ENCODE measurements at places on chromosomes 3 and 15. TPM values are rescaled to one million over a fixed set of nuclear protein-coding genes. Genes with fewer than 3 reads are reported as not detected.

GRCh38 chr3:189138901-189139610 is 32.7 kb upstream of the TPRG1 start:
- H3K4me3 ChIP-seq = no peak overlapping the region
- H3K36me3 ChIP-seq = no peaks in the 10 kb centered on the region
- no peaks in the 10 kb centered on the region for H3K27me3 ChIP-seq

- H3K36me3 ChIP-seq = peaks cover 36% of the 10 kb centered on the region
- H3K4me3 ChIP-seq = no peak overlapping the region
Measured at GRCh38 chr15:58694641-58695398, 54.7 kb downstream of the ADAM10 start.

DNA sequence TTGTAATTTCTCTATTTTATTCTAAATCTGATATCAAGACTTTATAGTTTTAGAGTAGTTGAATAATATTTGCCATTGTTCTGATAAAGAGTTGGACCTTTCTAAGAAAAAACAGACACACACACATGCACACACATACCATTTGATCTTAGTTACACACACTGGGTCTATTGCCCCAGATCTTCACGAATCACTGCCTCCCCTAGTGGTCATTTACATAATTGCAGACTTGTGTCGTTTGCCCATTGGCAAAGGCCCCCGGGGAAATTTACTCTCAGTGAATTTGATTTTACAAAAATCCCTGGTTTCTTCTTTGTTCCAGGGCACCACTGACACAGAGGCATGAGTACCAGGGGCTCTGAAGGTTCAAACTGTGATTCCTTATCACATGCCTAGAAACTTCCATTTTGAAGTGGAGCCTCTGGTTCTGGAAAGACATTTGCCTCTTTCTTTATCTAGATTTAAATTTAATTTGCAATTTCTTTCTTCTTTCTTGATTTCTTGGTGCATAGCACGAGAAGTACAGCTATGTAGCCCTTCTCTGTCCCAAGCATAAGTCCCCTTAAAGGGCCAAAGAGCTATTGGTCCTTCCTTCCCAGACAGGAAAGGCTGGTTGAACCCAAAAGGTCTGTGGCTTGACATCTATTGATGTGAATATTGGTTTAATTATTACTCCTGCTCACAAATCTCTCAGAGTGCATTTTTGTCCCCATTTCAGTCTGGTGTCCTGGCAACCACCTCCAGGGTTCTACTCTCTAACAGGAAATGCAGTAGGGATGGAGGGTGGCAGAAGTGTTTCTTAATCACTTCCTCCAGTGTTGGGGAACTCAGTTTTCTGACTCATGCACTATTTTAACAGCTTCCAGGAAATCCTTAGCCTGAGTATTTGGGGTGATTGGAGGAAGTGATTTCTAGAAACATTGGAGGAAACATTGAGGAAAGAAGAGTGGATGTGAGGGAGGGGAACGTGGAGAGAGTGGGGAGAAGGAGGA is 32.4 kb upstream of the SLC6A11 start:
- H3K4me1 ChIP-seq = no peaks in the 10 kb centered on the region
- H3K27me3 ChIP-seq = no peaks in the 10 kb centered on the region
- no peaks in the 10 kb centered on the region for H3K36me3 ChIP-seq
- H3K27ac ChIP-seq = no peak overlapping the region
- DNase-seq = peak; percentile 11

DNA sequence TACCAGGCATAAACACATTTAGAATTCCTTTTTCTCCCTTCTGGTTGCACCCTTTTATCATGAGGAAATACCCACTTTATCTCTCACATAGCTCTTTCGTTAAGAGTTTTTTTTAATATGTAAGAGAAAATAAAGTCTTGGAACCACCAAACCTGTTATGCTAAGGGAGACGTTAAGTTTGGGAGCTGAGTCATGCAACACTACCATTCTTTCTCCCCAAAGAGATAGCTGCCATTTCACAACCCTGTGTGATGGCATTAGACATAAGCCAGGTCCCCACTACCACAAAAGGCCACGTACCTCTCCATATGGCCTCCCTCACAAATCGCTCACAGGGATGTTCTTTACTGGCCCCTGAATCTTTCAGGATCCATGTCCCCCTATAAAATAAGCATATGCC is 7.6 kb upstream of the NIPA1 start:
- no peaks in the 10 kb centered on the region for H3K36me3 ChIP-seq
- H3K4me3 ChIP-seq = no peak overlapping the region
- no peak overlapping the region for H3K27ac ChIP-seq
- no peak for DNase-seq

DNA sequence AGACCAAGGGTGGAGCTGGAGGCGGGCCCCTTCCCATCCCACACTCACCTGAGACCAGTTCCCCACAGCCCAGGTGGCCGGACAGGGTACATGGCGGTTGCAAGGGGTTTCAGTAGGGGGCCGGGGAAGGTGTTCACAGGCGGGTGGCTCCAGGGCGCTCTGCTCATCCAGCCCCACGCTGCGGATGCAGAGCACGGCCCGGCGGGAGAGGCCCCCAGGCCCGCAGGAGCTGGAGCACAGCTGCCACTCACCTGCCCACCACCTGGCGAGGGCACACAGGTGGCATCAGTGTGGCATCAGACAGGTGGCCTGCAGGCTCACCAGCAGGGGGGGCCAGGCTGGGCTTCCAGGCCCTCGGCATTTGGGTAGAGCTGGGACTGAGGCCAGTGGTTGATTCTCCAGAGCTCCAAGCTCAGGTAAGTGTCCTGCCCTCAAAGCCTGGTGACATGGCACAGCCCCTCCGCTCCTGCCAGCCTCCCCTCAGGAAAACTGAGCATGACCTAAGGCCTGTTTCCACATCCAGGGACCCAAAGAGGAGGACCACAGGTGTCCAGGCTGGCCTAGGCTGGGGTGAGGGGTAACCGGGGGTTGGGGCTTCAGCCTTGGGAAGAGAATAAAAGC is 43.8 kb downstream of the ADAMTS7 start:
- no peak for DNase-seq
- no peaks in the 10 kb centered on the region for H3K4me1 ChIP-seq
- no peaks in the 10 kb centered on the region for H3K36me3 ChIP-seq
- H3K4me3 ChIP-seq = no peak overlapping the region

DNA sequence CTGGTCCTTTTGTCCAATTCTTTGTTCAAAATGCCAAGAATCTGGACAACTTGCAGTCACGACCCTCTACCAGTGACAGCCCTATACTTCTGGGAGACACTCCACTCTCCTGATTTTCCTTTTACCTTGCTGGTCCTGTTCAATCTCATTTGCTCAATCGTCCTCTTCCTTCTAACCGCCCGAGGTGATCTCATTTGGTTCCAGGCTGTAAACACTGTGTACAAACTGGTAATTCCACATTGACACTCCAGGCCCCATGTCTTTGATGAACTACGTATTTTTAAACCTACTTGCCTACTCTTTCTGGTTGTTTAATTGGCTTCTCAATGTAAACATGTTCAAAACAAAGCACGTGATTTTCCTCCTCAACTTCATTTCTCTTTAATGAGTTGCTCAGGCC is 23.7 kb upstream of the C3orf49 start:
- no peak overlapping the region for H3K4me3 ChIP-seq
- no peak overlapping the region for H3K27ac ChIP-seq
- H3K4me1 ChIP-seq = no peaks in the 10 kb centered on the region
- no peak for DNase-seq

The SLC15A2 gene
- total RNA-seq = 0.86 TPM

The MEGF11 gene
- total RNA-seq = 7.3 TPM

DNA sequence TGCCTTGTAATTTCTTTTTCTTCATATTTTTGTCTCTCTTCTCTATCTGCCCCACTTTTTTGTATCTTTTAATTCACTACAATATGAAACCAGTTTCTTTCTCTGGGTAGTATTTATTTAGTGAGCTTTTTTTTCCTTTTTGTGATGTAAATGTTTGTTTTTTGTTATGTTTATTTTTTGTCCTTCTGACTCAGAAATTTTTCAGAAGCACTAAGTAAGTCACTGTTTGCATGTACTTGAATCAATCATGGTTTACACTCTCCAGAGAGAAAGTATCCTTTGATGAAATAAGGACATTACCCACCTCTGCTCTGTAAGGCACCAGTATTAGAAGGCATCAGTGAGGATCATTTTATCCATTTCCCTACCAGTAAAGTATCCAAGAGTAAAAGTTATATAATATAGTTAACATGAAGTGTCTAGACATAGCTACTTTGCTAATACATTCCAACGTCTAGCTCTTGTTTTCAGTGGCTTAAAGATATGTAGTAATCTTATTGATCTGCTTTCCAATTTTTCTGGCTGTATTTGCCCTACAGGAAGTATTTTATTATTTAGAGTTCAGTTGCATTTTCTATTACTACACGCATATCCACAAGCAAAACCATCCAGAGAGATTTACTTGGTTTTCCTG is 25.4 kb downstream of the FILIP1L start:
- DNase-seq = no peak
- no peak overlapping the region for H3K4me3 ChIP-seq
- no peaks in the 10 kb centered on the region for H3K27me3 ChIP-seq
- H3K4me1 ChIP-seq = no peaks in the 10 kb centered on the region
